Breast epithelium (tissue), 4 donors: ENCODE measurements at places on chromosomes 5 and 9. TPM values are rescaled to one million over a fixed set of nuclear protein-coding genes. Genes with fewer than 3 reads are reported as not detected.

Gene CERCAM
- total RNA-seq, result 30.5 TPM

Gene TLX3
- total RNA-seq, result not detected

Gene HAVCR1
- not detected for total RNA-seq

Gene NIM1K
- 0.48 TPM for total RNA-seq

Gene MBLAC2
- total RNA-seq, result 10.0 TPM

Gene GPRIN1
- 0.98 TPM for total RNA-seq

Gene TAF11L11
- total RNA-seq, result not detected

Gene AK3
- 123 TPM for total RNA-seq

GRCh38 chr5:144084971-144085370 is 85.5 kb downstream of the YIPF5 start:
- H3K4me3 ChIP-seq, result no peak overlapping the region
- H3K4me1 ChIP-seq, result no peaks in the 10 kb centered on the region
- H3K36me3 ChIP-seq, result no peaks in the 10 kb centered on the region
- no peak overlapping the region for H3K27ac ChIP-seq
- no peak for DNase-seq

DNA sequence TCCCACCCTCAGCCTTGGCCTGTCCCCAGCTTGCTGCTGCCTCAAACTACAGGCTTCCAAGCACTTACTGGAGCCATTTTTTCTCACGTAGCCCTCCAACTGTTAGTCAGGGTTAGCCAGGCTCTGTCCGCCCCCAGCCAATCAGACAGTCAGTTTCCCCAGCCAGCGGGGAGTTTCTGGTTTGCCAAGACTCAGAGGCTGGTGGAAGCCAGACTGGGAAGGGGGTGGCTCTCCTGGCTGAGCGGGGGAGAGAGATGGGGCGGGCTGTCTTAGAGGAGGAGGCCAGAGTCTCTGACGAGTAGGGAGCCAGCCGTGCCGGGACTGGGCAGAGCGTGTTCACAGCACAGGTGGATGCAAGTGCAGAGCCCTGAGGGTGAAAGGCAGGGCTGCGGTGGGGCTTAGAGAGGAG is 15.3 kb downstream of the PROP1 start:
- no peaks in the 10 kb centered on the region for H3K36me3 ChIP-seq
- H3K27ac ChIP-seq, result no peak overlapping the region
- H3K27me3 ChIP-seq, result peaks cover 50% of the 10 kb centered on the region
- DNase-seq, result no peak
- no peaks in the 10 kb centered on the region for H3K4me1 ChIP-seq

- no peak overlapping the region for H3K4me3 ChIP-seq
- H3K27me3 ChIP-seq, result no peaks in the 10 kb centered on the region
- H3K27ac ChIP-seq, result no peak overlapping the region
- no peaks in the 10 kb centered on the region for H3K4me1 ChIP-seq
- H3K36me3 ChIP-seq, result no peaks in the 10 kb centered on the region
- no peak for DNase-seq
These were observed 172.4 kb downstream of the DMRT2 start for GRCh38 chr9:1222511-1222910.

GRCh38 chr5:98341038-98342032 is 432.1 kb upstream of the RGMB start:
- no peak for DNase-seq
- H3K4me3 ChIP-seq, result no peak overlapping the region
- no peaks in the 10 kb centered on the region for H3K4me1 ChIP-seq
- H3K36me3 ChIP-seq, result no peaks in the 10 kb centered on the region
- H3K27me3 ChIP-seq, result no peaks in the 10 kb centered on the region

DNA sequence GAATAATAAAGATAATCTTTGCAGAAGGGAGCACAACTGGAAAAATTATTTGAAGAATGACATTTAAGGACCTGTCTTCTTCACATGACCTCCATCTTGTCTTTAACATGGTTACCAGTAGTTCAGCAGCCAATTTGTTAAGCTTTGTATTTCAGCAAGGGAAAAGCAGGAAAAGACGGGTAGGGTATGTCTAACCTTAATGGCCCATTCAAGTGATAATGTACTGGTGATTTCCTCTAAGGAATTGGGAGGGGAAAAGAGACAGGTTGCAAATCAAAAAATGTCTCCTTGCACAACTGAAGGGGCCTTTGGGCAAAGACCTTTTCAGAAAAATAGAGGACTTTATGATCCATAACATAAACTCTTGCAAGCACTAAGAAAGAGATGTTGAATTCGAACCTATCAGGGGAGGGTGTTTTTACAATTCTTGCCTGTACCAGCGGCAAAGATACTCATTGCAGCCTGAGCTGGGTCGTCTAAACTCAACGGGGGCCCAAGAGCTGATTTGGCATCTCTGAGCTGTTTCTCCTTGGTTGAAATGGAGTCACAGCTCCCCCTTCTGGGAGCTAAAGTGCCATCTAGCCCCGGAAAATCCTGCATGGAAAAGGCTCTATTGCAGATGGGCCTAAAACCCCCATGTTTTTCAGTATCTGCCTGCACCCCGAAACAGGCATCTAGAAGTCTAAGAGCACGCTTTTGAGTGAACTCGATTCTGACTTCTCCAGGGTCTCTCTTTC is 3.8 kb downstream of the BRINP1 start:
- H3K27me3 ChIP-seq, result peaks cover 5% of the 10 kb centered on the region
- H3K27ac ChIP-seq, result no peak overlapping the region

- peak overlapping the region; percentile 63 for H3K4me3 ChIP-seq
- DNase-seq, result no peak
- H3K4me1 ChIP-seq, result no peaks in the 10 kb centered on the region
- no peaks in the 10 kb centered on the region for H3K27me3 ChIP-seq
- H3K36me3 ChIP-seq, result no peaks in the 10 kb centered on the region
These were observed 329 bp downstream of the CDC23 start for GRCh38 chr5:138212828-138213160.

- DNase-seq, result no peak
- no peaks in the 10 kb centered on the region for H3K36me3 ChIP-seq
- no peak overlapping the region for H3K4me3 ChIP-seq
- H3K4me1 ChIP-seq, result no peaks in the 10 kb centered on the region
These were observed 23.7 kb downstream of the BARHL1 start for GRCh38 chr9:132606066-132606465.

DNA sequence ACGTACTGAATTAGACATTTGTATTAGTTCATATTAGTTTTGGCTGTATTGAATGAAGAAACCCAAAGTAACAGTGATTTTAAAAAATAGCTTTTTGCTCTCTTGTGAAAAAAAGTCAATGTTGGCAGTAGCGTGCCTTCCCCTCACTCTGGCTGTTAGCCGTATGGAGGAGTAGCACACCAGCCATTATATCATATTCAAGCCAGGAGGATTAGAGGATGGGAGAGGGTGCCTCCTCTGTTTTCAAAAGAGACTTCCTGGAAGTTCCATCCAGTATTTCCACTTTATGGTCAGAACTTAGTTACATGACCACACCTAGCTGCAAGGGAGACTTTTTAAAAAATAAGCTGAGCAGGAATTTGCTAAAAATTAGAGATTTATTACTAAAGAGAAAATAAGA is 41.2 kb downstream of the GPR21 start:
- no peaks in the 10 kb centered on the region for H3K36me3 ChIP-seq
- DNase-seq, result no peak
- no peak overlapping the region for H3K27ac ChIP-seq
- H3K4me3 ChIP-seq, result no peak overlapping the region
- no peaks in the 10 kb centered on the region for H3K27me3 ChIP-seq

DNA sequence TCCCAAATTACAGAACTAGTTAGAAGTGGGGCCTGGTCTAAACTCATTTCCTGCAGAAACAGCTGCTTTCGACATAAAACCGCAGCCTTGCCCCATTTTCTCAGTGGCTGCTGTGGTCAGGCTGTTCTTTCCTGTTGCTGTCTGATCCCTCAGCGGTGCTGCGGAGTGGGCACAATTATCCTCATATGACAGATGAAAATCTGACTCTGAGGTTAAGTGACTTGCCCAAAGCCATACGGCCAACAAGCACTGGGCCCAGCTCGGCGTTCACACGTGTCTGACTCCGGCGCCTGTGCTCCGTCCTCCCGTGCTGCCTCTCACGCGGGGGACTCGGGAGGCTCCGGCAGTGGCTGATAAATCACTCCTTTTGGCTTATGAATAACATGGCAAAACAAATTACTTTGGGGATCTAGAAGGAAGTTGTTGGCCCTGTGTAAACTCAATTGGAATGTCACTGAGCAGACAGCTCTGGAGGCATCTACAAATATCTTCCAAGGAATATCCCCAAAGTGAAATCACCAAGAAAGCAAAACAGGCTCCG is 142.6 kb upstream of the LMX1B start:
- no peak overlapping the region for H3K4me3 ChIP-seq
- no peaks in the 10 kb centered on the region for H3K36me3 ChIP-seq
- H3K4me1 ChIP-seq, result no peaks in the 10 kb centered on the region
- peak; percentile 42 for DNase-seq

GRCh38 chr9:80491086-80491696 is 919.4 kb downstream of the TLE4 start:
- no peak overlapping the region for H3K4me3 ChIP-seq
- no peaks in the 10 kb centered on the region for H3K27me3 ChIP-seq
- DNase-seq, result no peak
- H3K27ac ChIP-seq, result no peak overlapping the region

- no peaks in the 10 kb centered on the region for H3K36me3 ChIP-seq
- peak; percentile 19 for DNase-seq
- no peaks in the 10 kb centered on the region for H3K27me3 ChIP-seq
- peaks cover 1% of the 10 kb centered on the region for H3K4me1 ChIP-seq
These were observed 559.5 kb upstream of the KLF4 start for GRCh38 chr9:108049026-108049607.

- no peaks in the 10 kb centered on the region for H3K36me3 ChIP-seq
- no peak overlapping the region for H3K4me3 ChIP-seq
- no peak overlapping the region for H3K27ac ChIP-seq
- H3K4me1 ChIP-seq, result no peaks in the 10 kb centered on the region
- DNase-seq, result no peak
These were observed 37.7 kb downstream of the PCDHAC2 start for GRCh38 chr5:141003791-141004611.
